ENCODE measurements at places on chromosomes 7 and 10.
A peak's percentile ranks its signal among the peaks of the same experiment; 100 is the strongest.

- no peak for DNase-seq
These were observed 47.7 kb upstream of the NRP1 start for GRCh38 chr10:33382216-33382600.

DNA sequence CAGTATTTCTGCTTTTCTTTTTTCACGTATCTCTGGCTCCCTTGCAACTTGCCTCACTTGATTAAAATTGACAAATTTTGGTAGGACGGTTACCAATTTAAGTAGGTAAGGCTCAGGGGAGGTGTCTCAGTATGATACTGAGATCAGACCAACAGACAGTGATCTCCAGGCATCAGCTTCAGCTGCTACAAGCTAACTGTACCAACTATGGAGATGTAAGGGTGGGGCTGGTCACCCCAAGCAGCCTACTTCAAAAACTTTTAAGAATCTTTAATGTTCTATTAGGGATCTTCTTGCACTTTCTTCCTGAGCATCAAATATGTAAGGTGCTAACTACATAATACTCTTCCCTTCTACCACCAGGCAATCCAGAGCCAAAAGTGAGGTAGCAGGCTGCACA, 26.9 kb downstream of the SLC35B4 start:
- DNase-seq: no peak

DNA sequence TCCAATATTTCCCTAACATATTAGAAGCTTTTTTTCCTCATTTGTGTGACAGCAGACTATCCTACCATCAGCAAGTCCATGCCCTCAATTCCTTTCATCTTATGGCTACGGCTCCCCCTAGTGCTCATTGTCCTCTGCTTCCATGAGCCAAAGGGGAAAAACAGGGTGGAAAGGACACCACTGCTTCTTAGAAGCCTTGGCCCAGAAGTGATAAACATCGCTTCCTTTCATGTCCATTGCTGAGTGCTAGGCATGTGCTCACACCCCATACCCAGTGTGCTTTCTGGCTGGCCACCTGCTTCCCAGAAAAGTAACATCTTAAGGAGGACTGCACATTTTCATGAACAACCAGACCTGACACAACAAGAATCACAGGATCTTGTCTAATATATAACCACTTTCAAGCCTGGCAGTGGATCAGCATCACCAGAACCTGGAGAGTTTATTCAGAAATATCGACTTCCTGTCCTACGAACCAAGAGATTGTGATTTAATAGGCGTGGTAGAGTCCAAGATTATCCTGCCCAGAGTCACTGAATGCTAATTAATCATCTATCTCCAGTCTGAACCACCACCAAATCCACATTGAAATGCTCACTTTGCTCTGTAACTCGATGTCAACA, 650.5 kb upstream of the SORCS1 start:
- DNase-seq: peak; percentile 42

- peak; percentile 65 for DNase-seq
These were observed 3.5 kb downstream of the DLX5 start for GRCh38 chr7:97020996-97021746.

GRCh38 chr10:10873289-10873688, 144.4 kb upstream of the CELF2 start:
- DNase-seq: no peak

DNA sequence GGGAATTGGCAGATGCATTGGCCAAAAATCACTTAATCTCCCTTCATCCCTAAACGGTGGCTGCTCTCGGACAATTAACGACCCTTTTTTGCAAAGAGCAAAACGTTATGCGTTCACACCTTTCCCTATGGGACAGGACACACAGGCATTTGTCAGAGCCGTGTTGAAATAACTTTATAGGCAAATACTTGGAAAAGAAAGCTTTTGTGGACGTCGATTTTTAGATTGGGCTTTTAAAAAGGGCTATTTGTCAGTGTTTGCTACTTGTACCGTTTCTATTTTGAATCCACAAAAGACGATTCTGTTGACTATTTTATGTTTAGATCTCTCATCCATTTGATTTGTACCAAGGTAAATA, 245.6 kb downstream of the SLC25A13 start:
- no peak for DNase-seq

GRCh38 chr7:34121366-34121765, 216.0 kb downstream of the BMPER start:
- no peak for DNase-seq

GRCh38 chr7:7129381-7129780, 53.0 kb upstream of the C1GALT1 start:
- no peak for DNase-seq

DNA sequence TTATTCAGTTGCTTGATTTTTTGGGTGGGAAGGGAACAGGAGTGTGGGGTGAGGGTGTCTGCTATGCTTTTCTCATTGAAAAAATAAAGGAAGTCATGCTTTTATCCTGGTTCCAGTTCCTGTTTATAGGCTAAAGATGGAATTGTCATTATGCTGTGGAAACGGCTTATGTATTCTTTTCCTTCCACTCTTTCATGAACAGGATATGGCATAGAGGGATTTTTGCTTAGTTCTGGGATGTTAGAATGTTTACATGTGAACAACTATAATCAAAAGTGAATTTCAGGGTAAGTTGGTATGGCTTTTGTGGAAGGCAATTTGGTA, 35.9 kb upstream of the PTPN12 start:
- no peak for DNase-seq

DNA sequence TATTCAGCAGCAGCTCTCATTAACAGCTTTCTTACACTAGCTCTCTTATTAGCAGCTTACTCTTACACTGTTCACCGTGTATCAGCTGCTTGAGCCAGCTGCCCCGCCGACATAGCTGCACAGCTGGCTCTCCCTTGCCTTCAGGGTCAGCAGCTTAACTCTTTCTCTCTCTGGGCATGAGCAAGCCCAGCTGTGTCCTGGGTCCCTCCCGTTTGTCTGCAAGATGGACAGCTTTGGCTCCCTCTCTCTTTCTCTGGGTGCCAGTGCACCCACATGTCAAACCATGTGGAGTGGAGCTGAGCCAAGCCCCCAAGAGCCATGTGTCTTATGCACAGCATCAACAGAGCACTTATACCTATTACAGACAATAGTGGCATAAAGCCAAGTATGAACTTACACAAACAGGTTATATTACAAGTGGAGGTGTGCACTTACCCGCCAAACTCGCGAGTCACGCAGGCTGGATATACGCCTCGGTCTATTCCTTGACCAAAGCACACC, 35.7 kb upstream of the MTPAP start:
- no peak for DNase-seq

DNA sequence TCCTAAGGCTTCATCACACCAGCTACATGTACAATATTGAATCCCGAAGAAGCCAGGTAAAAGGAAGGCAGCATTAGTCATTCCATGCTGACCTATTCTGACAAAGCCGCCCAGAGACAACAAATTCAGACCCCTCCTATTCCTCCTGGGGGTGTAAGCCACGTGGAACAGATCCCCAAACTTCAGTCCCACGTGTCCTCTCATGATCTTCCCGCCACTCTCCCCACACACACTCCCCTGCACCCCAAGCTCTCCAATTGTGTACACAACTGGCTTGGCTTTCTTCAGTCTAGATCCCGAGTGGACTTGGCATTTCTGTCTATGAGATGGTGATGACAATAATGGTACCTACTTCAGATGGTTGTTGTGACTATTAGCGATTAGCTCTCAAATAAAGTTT, 8.6 kb downstream of the PDE6C start:
- no peak for DNase-seq

- no peak for DNase-seq
These were observed 95.3 kb downstream of the HDAC9 start for GRCh38 chr7:18590744-18591340.

DNA sequence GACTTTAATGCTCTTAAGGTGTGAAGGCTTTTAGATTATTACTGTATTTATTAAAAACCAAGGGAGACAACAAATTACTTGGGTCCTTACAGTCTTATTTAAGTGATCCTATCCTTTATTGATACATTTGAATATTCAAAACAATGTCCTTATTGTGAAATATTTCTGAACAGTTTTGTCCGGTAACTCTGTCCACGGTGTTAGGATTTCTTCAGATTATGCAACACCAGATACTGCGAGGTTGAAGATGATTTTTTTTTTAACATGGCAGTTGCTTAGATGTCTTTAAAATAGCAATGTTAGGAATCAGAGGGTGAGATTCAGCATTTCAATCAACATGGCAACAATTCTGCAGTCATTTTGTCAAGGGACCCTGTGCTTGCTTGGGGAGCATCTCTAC, 176.5 kb downstream of the CSTF2T start:
- no peak for DNase-seq

GRCh38 chr7:39952374-39952773, 2.3 kb downstream of the CDK13 start:
- DNase-seq: no peak

DNA sequence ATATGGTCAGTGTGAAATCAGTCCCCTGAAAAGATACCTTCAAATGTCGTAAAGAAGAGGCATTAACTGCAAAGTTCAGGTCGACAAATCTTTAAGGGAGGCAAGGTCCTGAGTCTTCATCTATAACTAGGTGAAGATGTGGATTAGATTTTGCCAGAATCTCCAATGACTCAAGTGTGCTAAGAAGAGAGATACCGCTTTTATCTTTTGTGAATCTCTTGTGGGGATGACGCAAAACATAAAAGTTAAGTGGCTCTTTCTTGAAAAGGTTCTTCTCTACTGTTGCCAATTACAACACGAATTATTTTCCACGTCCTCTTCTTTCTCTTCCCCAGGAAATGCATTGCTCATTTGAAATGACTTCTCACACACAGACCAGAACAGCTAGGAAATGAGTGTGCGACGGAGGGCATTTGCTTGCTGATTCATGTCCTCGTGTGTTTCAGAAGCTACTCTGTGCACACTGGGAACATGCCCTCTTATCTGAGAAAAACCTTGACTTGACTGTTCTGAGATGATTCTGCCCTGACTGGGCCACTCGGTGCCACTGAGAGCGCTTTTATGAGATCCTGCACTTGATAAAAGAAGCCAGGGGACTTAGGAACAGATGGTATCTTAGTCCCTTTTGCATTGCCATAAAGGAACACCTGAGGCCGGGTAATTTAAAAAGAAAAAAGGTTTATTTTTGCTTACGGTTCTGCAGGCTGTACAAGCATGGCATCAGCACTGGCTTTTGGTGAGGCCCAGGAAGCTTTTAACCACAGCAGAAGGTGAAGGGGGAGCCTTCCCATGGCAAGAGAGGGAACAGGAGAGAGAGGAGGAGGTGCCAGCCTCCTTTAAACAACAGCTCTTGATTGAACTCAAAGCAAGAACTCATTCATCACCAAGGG, 169.5 kb upstream of the PFKP start:
- DNase-seq: no peak

GRCh38 chr7:80968606-80969005, 49.8 kb upstream of the SEMA3C start:
- DNase-seq: no peak

- DNase-seq: no peak
These were observed 207.5 kb downstream of the HERPUD2 start for GRCh38 chr7:35487402-35487801.

DNA sequence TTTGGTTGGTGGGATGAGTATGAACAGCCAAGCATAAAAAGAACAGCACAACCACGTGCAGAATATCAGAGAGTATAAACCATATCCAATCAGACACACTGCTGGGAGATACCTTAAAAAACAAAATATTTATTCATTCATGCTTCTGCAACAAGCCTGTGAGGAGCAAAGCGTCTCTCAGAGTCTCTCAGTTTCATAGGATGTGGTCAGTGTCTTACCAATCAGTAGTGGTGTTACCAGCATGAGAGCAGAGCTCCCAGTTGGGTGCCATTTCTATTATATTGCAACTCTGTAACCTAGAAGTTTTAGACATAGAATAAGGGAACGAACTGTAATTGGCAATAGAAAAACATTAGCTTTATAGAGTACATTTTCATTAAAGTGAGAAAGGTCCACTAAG, 445.9 kb upstream of the LRRN3 start:
- DNase-seq: no peak

DNA sequence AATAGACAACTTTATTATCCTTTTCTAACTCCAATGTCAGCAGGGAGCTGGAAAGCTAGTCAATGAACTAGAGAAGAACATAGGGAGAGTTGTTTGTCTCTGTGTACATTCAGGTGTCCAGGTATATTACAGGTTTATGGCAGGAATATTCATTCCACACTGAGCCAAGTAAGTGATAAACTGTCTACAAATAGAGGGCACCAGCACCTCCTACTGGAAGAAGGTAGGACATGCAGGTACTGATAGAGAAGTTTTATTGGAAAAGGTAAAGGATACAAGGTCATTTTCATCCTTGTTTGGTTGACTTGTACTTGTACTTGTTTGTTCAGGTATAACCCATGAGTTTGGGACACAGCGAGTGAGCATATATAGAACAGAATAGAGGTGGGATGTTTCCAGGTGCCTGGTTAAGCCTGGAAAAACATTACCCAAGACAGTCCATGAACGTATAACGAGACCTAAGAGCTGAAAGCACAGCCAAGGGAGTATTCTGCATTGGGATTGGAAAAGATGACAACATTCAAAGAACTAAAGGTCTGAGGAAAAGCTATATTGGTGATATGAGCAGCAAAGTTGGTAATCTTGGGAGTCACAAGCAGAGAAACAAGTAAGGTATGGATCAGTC, 61.4 kb upstream of the PPP1R3C start:
- DNase-seq: no peak

DNA sequence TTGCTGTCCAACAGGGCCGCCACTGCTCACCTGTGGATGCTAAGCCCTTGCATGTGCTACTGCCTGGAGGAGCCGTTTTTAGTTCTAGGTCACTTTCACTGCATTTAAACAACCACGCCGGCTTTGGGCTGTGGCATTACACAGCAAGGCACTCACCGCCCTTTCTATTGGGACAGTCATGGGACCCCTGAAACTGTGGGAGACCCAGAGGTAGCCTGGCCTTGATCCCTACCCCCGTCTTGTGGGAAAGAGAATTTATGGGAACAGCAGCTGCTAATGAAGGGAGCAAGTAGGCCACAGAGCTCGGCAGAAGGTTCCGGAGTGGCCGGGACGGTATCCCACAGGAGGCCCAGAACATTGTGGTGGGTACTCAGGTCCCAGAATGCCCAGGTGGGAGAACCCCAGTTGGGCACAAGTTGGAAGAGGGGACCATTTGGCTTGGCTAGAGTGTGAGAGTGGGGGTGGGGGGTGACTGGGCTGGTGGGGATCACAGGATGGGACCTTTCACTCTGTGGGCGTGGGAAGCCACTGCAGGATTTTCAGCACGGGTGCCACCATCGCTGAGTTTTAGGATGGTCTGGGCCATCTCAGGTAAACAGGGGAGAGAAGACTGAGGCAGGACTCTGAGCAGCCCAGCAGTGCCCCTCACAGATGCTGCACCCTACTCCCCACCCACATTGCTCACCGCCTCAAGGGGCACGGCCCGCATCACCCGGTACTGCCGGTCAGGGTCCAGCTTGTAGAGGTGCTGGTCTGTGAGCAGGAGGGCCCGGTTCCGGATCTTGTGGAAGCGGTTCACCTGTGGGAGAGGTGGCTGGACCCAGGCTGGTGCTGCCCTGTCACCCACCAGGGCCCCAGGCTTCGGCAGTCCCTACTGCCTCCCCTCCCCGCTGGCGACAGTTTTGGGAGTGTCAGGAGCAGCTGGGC, 15.2 kb downstream of the MYO1G start:
- DNase-seq: no peak
